BJ (cell line): ENCODE measurements at places on chromosomes 13 and 19. TPM values are rescaled to one million over a fixed set of nuclear protein-coding genes. Genes with fewer than 3 reads are reported as not detected.

GRCh38 chr13:31885994-31886393, 145.6 kb upstream of the FRY start:
- no peak for DNase-seq

GRCh38 chr13:63540061-63540460, 2124.4 kb upstream of the PCDH20 start:
- DNase-seq, result no peak

DNA sequence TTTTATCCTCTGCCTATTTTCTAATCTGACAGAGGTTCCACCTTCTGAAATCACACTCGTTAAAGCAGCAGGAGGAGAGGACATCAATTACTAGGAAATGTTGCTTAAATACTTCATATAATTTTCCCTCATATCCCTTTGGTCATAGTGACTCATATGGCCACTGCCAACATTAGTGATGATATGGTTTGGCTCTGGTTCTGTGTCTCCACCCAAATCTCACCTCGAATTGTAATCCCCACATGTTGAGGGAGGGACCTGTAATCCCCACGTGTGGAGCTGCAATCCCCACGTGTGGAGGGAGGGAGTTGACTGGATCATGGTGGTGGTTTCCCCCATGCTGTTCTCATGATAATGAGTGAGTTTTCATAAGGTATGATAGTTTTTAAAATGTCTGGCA, 618.4 kb upstream of the SLITRK5 start:
- DNase-seq, result no peak

GRCh38 chr19:52214241-52214640, 24.4 kb downstream of the PPP2R1A start:
- DNase-seq, result no peak

The ZNF112 gene
- 1.9 and 4.0 TPM in 2 replicates for polyA plus RNA-seq
